ENCODE measurements at places on chromosomes 13 and 19.

DNA sequence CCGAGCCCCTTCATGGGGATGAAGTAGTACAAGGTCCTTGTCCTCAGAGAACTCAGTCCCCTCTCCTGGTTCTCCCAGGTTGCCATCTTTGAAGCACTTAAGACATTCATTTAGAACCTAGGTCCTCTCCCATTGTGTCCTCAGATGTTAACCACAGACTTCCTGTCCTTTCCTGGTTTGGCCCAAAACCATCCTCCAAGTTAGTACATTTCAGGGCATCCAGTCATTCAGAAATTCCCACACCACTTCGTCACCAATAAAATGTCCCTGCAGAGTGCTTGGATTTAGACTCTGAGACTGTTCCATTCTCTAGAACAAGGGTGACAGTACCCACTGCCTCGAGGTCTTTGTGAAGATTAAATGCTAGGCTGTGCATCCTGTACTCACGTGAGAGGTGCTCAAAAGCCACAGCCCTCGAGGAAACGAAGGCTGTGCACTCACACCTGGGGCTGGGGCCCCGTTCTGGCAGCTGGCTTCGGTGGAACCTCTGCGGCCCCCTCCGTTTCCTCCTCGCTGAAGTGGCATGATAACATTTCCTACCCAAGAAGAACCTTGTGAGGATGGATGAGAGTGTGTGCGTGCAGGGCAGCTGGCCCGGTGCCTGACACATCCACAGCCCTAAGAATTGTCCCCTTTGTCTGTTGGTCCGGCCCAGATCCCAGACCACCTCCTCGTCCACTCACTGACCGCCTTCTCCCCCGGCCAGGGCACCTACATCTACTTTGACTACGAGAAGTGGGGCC lies 4.7 kb downstream of the LENG1 start:
- DNase-seq, result no peak

- DNase-seq, result no peak
These were observed 116.2 kb upstream of the FNDC3A start for GRCh38 chr13:48859272-48860105.

GRCh38 chr19:46862974-46863632 lies 2.3 kb downstream of the ARHGAP35 start:
- no peak for DNase-seq

GRCh38 chr13:34256236-34256635 lies 438.3 kb downstream of the RFC3 start:
- no peak for DNase-seq

GRCh38 chr13:26485288-26485687 lies 72.2 kb upstream of the WASF3 start:
- DNase-seq, result no peak

DNA sequence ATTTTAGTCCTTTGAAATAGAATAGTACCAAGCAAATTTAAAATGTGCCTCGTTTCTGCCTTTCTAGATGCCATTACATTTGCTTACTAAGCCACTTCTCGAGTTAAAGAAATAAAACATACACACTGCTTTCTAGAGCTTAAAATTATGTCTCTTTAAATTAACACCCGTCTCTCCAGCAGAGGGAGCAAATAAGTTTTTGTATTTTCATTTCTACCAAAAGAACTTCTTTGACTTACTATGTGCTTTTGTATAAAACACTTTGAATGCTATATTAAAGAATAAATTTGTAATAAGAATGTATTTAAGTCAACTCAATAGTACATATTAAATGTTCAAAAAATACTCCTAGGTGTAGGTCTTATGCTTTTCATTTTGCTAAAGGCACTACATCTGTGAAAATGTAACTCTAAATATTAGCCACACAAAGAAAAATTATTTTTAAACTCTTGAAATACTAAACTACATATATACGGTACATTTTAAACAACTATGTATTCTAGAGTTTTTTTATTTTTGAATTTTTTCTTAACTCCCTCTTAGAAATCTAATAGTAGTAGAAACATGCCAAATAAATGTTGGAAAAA lies 269.3 kb upstream of the MIR17HG start:
- DNase-seq, result no peak

GRCh38 chr13:57552437-57552836 lies 79.1 kb upstream of the PCDH17 start:
- no peak for DNase-seq

- DNase-seq, result no peak
These were observed 61.4 kb downstream of the CCNE1 start for GRCh38 chr19:29873024-29873800.

DNA sequence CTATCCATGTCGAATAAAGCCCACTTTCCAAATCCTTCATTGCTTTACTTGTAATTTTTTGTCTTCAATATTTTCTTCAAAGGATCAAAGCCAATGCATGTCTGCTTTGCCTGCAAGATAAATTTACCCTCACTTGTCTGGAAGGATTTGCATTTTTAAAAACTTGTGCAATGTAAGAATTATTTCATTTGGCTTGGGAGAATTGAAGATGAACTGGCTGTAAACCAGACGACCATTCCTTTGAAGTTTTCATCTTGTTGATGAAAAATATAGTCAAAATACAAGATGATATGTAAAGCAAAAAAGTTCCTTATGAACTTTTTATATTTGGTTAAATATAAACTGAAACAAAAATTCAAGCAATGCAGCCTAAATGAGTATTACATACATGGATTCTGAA lies 225.0 kb downstream of the SLITRK1 start:
- DNase-seq, result no peak

GRCh38 chr19:48807590-48808308 lies 3.1 kb downstream of the BCAT2 start:
- DNase-seq, result no peak

GRCh38 chr19:10617409-10618121 lies 7.8 kb upstream of the SLC44A2 start:
- DNase-seq, result no peak

Data from NCI-H1436 treated with DMSO at 0.1 percent for 48 hours (cell line).